ENCODE measurements at places on chromosomes 3 and 15.

DNA sequence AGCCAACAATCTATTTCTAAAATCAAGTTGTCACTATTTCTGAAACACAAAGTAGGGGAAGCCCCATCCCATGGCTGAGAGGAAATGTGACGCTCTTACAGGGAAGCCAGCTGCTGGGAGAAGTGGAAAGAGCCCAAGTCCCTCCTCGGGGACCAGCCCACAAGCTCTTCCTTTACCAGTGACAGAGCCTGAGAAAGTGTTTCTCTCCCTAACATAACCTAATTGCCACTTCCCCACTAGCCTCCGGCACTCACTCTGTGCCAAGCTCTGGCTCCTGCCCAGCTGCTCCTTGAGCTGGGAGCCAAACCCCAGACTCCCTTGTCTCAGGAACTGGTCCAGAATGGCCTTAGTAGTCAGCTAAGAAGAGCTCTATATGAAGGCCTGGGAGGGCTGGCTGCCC is 42.9 kb downstream of the TNFAIP8L3 start:
- no peak for DNase-seq

DNA sequence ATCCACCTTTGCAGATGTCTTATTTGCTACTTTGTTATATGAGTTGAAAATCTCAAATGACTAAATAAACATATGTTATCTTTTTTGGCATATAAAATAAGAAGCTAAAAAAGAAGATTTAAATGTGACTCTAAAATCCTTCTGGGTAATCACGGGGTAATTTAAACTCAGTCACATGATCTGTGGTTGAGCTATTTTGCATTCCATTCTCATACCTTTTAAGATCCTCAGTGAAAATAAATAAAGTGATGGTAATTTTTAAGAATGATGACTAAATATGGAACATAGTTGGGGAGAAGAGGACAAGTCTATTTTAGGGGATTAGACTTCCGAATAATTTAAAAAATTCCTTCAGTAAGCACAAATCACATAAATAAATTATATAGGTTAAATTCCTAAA is 1076.8 kb downstream of the TUSC7 start:
- no peak for DNase-seq

- no peak for DNase-seq
These were observed 134.0 kb downstream of the AKAP13 start for GRCh38 chr15:85514413-85514812.

- no peak for DNase-seq
These were observed 10.9 kb downstream of the SLC28A2 start for GRCh38 chr15:45262906-45263461.

GRCh38 chr3:151082880-151083838 is 2.3 kb upstream of the MED12L start:
- no peak for DNase-seq

DNA sequence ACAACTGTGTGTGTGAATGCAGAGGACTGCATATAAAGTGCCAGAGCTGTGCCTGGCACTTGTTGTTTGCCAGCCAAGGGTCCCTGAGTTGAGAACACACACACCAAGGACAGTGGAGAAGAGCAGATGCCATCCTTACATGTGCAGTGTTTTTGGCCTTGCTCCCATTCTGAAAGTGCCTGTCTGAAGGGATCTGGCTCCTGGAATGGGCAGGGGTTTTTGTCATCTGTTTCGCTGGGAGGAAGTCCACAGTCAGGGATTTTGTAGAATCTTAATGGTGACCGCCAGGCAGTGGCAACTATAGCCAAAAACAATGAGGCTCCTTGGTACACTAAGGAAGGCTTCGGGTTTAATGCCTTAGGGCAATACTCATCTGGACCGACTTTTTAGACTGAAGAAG is 63.7 kb downstream of the DUT start:
- DNase-seq, result no peak

GRCh38 chr15:85477730-85478129 is 97.3 kb downstream of the AKAP13 start:
- DNase-seq, result no peak

DNA sequence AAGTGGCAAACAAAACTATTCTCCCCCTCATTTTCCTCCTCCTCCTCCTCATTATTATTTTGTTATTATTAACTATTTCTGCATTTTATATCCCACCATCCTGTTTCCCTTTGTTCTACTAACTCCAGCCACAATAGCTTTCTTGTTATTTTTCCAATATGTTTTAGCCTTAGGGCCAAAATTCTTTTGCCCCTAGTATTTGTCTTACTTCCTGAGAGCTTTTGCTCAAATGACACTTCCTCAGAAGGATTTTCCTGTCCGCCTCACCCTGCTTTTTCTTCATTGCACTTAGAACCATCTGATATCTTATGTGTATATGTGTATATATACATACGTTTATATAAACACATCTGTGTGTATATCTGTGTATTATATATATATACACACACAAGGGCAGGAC is 32.7 kb upstream of the NUDT16 start:
- DNase-seq, result no peak

GRCh38 chr3:108820586-108820985 is 2.0 kb upstream of the TRAT1 start:
- no peak for DNase-seq

DNA sequence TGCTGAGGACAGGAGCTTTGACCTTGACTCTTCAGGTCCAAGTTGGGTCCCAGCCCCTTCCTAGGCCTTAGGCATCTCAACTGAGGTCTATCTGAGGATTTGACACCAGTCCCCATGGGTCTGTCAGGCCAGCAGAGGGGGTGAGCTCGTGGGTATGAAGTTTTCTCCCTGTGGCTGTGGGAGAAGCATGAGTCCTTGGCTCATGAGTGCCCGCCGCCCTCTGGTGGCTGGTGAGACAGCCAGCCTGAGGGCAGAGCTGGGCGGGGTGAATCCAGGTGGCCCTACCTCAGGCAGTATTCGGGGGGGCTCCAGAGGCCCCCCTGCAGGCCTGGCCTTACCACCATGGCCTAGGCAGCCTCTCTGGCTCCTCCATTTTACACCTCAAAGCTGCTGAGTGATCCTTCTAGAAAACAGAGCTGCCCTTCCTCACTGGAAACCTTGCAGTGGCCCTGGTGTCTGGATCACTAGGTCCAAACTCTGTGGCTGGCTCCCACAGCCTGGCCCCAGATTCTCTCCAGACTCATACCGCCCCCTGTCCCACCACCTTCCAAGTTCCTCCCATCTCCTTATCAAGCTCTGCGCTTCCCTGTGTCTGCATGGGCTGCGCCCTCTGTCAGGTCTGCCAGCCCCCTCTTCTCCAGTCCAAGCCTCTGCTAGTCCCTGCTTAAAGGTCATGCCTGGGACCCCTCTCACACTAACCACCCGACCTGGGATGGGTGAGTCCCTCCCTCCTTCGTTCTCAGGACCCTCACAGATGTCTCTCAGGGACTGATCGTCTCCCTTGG is 16.1 kb downstream of the SH2D7 start:
- peak; percentile 71 for DNase-seq

DNA sequence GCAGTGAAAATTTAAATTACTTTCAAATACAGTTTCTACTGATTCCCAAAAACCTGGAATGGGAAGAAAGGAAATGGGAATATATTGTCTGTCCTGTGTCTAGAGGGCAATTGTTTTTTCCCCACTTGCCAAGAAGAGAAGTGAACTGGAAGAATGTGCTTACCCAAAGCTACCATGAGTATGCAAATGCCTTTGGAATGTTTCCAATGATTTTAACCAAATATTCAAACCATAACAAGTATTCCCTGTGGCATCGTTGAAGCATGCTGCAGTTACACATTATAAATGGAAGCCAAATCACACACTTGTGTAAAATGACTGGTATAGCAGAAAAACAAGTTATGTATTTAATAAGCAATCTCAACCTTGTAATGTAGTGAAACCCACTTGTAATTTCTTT is 368.2 kb downstream of the GBE1 start:
- DNase-seq, result no peak

DNA sequence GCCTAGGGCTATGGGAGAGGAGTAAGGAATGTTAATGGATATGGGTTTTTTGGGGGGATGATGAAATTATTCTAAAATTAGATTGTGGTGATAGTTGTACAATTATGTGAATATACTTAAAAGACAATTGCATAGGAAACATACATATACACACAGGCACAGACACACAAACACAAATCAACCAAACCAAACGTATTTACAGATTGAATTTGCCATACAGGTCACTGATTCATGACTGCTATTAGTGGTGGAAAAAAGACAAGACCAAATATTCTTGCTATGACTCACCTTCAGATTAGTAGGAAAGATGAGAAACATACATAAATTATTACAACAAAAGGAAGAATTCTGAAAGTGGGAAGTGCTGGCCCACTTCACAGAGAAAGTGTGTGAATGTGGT is 85.3 kb downstream of the C3orf38 start:
- no peak for DNase-seq

DNA sequence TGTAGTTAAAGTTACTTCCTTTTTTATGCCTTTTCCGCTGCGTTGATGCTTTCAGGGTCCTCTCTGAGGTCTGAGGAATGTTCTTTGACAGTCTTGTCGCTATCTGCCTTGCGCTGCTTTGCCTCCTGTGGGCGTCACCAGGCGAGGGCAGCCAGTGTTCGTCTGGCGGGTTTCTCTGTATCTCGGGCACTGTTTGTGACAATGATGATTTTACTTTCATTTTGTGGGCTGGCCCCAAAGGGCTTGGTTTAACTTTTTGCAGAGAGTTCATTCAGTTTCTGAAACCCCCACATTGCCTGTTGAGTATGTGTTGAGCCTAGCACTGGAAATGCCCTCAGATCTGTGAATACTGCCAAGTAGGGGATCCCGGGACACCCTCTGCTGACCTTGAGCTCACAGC is 24.6 kb upstream of the SACM1L start:
- peak; percentile 45 for DNase-seq

- DNase-seq, result no peak
These were observed 17.0 kb upstream of the PCSK6 start for GRCh38 chr15:101506491-101506890.

DNA sequence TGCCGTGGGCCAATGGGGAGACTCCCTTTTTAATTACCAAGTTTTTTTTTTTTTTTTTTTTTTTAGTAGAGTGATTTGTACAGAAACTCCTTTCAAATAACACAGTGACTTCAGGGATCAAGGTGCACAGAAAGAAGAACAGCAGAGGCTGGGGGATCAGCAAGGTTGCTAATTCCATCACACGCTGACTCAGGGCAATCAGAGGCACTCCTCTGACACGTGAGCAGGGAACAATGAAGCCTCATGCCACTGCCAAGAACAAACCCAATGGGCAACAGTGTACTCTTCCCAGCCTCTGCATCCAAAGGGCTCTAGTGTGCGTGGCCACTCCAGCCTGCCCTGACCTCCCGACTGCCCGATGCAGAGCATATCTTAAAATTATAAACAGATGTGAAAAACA is 186.7 kb upstream of the WNT5A start:
- DNase-seq, result no peak

- DNase-seq, result peak; percentile 68
These were observed 924 bp upstream of the SIN3A start for GRCh38 chr15:75452364-75452864.

GRCh38 chr15:28919201-28919635 is 33.4 kb downstream of the APBA2 start:
- no peak for DNase-seq

DNA sequence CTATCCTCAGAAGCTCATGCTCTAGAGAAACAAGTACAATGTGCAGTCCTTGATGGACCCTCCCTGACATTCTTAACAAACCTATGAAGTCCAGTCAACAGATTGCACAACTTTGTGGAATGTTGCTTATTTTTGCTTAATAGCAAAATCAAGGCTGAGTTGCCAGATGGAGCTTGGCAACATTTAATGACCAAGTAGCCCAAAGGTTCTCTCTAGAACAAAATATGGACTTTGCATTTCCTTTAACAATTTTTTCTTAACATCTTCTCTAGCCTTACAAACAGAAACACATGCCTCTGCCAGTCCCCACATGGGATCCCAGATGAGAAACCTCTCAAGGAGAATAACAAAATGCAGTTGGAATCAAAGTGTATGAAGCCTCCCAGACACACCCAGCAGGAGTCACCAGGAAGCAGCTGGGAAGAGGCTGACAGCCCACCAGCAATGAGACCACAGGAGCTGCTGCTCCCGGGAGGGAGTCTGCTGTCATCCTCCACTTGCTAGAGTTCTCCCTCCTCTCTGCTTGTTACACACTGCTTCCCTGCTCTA is 422.5 kb upstream of the CDIN1 start:
- DNase-seq, result no peak

DNA sequence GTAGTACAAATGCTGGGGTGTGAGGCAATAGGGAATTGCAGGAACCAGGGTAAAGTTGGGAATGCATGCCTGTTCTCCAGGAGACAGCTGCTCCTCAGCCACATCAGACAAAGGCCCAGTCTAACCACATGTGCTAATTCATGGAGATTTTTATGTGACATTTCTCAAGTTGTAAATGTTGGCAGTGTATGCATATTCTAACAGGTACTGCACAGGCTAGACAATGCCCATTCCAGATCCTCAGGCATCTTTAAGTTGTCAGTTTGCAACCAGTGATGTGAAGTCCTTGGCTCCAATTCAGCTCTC is 84.9 kb downstream of the EEFSEC start:
- DNase-seq, result no peak

DNA sequence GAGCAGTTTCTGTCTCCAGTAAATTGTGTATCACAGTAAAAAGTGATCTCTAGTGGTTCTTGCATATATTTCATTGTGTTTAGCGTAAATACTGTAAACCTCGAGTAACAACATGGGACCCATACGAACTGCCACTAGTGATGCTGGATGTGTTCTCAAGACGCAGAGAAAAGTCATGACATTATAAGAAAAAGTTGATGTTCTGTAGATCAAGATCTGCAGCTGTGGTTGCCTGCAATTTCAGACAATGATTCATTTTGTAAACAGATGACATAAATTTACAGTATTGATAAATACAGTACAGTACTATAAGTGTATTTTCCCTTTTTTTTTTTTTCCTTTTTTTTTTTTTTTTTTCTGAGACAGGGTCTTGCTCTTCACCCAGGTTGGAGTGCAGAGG is 100.1 kb downstream of the DPH6 start:
- no peak for DNase-seq

DNA sequence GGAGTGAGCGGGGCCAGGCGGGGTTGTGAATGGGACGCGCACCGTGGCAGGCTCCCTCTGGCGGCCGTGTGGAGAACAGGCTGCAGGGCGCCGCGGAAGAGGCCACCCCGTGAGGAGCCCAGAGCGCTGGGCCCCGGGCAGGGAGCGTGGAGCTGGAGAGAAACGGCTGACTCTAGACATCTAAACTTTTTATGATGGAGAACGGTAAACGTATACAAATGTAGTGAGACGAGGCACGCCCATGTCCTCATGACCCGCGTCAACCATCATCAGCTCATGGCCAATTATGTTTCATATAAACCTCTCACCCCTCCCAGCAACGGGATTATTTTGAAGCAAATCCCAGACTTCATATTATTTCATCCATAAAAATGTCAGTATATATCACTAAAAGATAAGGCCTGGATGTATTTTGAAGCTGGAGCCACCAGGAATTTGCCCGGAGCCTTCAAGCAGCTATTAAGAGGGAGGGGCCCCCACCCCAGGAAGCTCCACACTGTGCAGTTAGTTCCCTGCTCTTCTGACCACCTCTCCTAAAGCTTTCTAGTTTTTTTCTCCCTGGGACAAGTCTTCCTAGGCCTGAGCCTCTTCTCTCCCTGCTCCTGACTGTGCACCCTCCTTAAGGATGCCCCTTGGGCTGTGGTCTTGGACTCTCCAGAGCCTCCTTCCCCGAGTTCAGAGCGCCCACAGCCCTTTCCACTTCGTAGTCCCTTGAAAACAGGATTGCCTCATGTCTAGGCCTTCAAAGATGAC is 149.5 kb downstream of the SMAD6 start:
- DNase-seq, result peak; percentile 62

Data from central memory CD8-positive, alpha-beta T cell (primary cell).